ENCODE measurements at places on chromosomes 5 and 9.

DNA sequence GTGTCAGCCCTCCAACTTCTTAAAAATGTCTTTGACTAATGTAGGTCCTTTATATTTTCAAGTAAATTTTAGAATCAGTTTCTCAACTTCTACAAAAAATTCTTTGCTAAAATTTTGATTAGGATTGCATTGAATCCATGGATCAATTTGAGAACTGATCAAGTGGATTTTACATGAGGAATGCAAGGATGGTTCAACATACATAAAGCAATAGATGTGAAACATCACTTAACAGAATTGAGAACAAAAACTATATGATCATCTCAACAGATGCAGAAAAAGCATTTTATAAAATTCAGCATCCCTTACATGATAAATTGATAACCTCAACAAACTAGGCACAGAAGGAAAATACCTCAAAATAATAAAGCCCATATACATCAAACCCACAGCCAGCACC lies 190.8 kb downstream of the AUH start:
- DNase-seq = no peak

DNA sequence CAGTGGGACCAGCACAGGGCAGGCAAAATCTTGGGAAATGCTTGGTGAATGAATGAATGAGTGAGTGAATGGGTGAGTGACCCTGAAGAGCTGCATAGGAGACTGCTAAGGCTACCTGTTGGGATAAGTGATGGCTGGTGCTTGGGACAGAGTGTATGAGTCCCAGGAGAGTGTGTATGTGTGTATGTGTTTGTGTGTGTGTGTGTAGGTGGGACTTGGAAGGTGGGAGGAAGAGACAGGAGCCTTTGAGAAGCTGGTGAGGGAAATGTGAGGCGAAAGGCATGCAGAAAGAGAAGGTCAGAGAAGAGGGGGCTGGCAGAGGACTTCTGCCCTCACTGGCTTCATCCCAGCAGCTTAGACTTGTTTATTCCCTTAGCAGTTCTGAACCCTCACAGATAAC lies 33.3 kb upstream of the FOXE1 start:
- DNase-seq = no peak

DNA sequence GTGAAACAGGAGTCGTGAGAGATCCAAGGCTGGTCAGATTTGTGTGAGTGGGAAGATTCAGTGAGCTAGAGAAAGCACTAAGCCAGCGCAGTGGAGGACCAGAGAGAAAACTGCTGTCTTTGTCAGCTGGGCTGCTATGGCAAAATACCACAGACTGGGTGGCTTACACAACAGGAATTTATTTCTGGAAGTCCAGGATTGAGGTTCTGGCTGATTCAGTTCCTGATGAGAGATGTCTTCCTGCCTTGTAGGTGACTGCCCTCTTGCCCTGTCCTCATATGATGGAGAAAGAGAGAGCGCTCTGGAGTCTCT lies 24.2 kb upstream of the ANKRD33B start:
- no peak for DNase-seq

GRCh38 chr5:79772651-79773050 lies 83.0 kb downstream of the CMYA5 start:
- DNase-seq = no peak

DNA sequence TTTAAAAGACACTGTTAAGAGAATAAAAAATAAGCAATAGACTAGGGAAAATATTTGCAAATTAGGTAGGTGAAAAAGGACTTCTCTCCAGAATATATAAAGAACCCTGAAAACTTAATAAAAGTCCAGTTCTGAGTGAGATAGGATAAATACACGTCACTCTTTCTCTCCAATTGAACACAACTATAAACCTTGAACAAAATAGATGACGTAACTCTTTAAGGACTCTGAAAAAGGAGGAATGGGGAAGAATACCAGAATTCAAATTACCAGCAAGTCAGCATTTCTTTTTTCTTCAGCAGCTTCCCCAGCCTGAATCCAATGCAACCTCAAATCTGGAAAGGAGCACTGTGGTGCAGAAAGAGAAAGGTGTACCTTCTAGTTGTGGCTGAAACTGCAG lies 6.8 kb upstream of the WDR41 start:
- DNase-seq = no peak

- no peak for DNase-seq
Measured at GRCh38 chr5:10543585-10544040, 20.3 kb upstream of the ANKRD33B start.

DNA sequence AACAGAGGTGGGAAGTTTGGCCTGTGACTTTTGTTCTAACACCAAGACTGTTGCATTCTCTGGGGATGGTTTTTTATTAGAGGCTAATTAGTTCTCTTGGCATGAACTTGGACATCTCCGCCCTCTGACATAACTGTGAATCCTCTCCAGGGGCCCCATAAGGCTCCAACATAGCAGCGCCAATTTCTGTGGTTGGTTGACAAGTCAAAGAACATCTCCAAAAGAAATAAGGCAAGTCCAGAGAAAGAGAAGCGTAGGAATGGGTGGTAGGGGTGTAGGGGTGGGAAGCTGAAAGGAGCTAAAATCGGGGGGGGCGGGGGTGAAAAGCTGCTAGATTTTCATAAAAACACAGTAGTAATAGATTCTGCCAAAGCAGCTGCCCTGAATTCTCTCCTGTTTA lies 81.0 kb upstream of the DAB2 start:
- DNase-seq = no peak

DNA sequence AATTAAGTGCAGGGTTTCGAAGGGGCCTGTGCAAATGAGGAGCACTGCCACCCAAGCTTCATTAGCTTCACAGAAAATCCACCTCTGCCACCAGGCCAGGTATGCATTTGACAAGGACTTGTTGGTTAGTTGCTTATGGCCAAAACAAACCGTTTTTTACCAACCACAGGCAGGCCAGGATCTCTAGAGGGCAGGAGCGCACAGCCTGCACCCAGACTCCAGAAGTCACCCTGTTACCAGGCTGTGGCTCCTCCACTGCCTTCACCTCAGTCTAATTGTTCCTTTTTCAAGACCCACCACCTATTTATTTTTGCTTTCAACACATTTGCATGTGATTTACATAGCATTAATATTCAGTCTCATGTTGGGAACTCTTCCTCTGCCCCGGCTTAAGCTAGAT lies 78.3 kb upstream of the HSPA9 start:
- no peak for DNase-seq

- no peak for DNase-seq
Measured at GRCh38 chr9:68705531-68706362, 707 bp downstream of the PIP5K1B start.

- DNase-seq = no peak
Measured at GRCh38 chr5:175124251-175124813, 319.6 kb downstream of the DRD1 start.

DNA sequence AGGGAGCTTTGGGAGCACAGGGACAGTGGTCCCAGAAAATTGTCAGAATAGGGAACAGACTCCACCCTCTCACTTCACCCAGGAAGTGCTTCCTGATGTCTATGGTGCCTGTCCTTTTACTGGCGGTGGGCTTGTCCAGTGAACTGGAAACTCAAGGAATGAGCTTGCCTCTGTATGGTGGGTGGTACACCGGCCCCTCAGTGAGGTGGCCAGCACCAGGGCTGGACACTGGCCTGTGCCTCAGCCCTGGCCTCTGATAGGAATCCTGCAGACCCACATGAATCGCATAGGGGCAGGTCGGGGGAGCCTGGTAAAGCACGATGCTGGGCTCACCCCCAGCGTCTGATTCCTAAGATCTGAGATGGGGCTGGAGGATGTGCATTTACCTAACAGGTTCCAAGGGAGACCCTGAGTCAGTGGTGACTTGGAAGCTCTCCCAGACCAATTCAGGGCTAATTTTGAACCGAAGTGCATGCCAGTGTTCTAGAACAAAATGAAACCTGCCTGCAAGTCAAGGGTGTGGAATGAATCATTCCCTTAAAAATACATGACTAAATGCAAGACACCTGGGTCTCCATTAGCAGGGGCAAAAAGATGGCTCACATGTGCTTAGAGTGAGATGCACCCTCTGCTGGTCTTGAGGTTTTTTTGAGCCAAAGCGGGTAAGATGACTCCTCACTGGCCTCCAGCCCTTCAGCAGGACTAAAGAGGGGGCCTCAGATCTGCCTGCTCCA lies 178.3 kb downstream of the HSPA4 start:
- DNase-seq = no peak

DNA sequence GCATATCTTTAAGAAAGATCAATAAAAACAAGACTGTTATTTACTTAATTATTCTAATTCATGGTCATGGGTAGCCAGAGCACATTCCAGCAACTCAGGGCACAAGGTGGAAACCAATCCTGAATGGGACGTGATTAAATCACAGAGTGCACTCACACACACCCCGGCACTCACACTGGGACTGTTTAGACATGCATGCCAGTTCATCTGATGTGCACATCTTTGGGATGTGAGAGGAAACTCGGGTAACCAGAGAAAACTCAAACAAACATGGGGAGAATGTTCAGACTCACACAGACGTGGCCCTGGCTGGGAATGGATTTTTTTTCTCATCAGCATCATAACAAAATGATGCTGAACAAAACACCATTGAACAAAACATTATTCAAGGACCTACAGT lies 29.4 kb downstream of the SMAD5 start:
- no peak for DNase-seq

GRCh38 chr5:41748631-41749030 lies 121.6 kb downstream of the OXCT1 start:
- DNase-seq = no peak

DNA sequence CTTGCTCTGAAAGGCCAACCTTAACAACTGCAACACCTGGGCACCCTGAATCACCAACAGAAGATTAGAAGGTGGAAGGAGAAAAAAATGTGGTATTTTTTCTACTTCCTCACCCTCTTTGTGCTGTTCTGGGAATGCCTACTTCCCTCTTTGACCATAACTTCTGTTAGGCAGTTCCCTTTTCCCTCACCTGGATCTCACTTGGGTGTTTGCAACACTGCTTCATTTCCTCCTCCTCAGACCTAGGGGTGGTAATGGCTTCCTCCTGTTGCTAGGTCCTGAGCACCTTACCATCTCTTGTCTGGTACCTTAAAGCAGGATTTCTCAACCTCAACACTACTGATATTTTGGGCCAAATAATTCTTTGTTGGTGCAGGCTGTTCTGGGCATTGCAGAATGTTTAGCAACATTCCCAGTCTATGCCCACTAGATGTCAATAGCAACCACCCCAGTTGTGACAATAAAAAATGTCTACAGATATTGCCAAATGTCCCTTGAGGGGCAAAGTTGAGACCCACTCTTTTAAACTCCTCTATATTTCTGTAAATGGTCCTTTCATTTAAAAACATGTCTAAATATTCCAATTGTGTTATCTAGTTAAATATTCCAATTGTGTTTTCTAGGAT lies 300.0 kb upstream of the VLDLR start:
- DNase-seq = no peak

DNA sequence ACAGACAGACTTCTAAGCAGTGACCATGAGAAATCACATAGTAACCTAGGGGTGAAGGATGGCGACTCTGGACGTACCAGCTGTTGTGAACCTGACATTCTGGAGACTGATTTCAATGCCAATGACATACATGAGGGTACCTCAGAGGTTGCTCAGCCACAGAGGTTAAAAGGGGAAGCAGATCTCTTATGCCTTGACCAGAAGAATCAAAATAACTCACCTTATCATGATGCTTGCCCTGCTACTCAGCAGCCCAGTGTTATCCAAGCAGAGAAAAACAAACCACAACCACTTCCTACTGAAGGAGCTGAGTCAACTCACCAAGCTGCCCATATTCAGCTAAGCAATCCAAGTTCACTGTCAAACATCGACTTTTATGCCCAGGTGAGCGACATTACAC lies 38.0 kb upstream of the CCDC152 start:
- DNase-seq = no peak

DNA sequence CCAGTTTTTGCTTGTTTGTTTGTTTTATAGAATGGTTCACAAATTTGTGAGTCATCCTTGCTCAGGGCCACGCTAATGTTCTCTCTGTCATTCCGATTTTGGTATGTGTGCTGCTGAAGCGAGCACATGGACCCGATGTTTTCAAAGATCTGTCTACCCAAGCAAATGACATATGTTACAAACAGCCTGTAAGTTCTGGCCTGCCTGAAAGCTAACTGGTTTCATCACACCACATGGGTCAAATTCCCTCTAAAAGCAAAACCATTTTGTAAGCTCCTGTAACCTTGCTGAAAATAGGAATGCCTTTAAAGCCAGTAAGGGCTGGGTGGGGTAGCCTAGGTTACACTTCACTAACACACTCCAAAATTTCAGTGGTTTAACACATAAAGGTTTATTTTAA lies 25.4 kb downstream of the DMRT3 start:
- DNase-seq = no peak

DNA sequence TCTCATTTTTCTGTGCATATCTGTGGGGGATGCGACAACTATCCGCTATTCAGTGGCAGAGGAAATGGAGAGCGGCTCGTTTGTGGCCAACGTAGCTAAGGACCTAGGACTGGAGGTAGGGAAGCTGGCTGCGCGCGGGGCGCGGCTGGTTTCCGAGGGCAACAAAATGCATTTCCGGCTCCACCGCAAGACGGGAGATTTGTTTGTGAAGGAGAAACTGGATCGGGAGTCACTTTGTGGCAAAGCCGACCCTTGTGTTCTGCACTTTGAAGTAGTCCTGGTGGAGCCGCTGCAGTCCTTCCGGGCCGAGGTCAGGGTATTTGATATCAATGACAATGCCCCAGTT lies 320 bp downstream of the PCDHB1 start:
- no peak for DNase-seq

- DNase-seq = no peak
Measured at GRCh38 chr9:13778631-13779030, 499.1 kb upstream of the MPDZ start.

DNA sequence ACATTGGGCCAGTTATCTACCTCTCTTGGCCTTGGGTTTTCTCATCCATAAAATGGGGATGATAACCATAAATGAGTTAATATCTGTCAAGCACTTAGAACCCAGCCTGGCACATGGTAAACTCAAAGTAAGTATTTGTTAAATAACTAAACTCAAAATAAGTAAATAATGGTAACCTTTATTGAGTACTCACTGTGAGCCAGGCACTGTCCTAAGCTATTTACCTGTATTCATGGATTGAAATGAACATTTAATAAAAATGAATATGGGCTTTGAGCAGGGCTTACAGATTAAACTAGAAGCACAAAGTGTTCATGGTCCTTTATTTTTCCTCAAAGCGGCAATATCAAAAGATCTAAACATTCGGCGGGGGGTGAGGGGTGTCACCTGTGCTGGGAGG lies 16.7 kb downstream of the CORO2A start:
- no peak for DNase-seq

DNA sequence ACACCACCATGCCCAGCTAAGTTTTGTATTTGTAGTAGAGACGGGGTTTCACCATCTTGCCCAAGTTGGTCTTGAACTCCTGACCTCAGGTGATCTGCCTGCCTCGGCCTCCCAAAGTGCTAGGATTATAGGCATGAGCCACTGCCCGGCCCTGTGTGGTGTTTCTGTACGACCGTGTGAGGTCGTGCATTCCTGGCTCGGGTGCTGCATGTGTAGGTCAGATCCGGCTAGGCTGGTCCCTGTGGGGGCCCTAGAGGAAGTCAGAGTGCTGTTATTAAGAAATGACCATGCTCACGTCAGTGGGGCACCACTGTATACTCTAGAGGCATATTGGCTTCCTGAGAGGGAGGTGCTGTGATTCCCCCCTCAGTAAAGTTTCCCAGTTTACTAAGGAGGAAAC lies 13.7 kb downstream of the WNK2 start:
- DNase-seq = no peak

- DNase-seq = no peak
Measured at GRCh38 chr5:43631182-43631910, 28.4 kb downstream of the NNT start.

All from activated T-cell treated with anti-CD3 and anti-CD28 coated beads for 1 hour (primary cell).